ENCODE measurements at places on chromosomes 3 and 15.

DNA sequence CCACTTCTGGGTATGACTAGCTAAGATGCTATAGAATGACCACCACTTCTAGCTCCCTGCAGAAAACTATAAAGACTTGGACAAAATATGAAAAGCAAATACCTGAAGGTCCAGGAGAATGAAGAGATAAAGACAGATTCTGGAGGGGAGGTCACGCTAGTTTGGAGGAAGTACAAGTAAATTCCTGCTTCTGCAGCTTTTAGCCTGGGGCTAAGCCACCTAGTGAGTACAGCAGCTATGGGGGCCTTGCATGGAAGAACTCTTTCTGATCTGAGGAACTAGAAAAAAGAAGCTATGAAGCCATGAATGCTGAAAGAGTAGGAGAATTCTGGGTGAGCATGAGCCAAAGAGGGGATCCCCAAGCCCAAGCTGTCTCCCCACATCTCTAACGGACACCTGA is 29.8 kb downstream of the NRG4 start:
- DNase-seq, result no peak

- no peak for DNase-seq
These were observed 50.1 kb downstream of the HCN4 start for GRCh38 chr15:73318463-73319351.

DNA sequence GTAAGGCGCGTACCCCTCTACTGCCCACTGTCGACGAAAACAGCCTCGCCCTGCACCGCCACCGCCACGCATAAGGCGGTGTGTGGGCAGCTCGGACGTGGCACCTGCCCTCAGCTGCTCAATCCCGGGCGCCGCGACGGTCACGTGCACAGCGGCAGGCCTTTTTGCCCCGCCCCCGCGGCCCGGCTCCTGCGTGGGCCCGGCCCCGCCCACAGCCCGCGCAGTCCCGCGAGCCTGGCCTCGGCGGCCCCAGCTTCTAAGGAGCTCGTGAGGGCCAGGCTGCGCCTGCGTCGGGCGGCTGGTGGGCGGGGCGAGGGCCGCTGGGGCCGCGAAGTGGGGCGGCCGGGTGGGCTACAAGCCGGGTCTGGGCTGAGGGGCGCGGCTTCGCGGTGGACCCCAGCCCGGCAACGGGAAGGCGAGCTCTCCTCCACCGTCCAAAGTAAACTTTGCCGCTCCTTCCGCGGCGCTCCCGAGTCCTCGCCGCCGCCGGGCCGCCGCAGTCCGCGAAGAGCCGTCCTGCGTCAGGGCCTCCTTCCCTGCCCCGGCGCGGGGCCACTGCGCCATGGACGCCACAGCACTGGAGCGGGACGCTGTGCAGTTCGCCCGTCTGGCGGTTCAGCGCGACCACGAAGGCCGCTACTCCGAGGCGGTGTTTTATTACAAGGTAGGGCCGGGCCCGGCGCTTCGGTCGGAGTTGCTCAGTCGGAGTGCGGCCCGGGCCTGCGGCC is at the start of gene CAPN7:
Gene CAPN7, plus strand, starts transcription at position 313 of the 728 bp plus-strand sequence. Its CDS starts 250 bp downstream, at position 563.
- no peak for DNase-seq

DNA sequence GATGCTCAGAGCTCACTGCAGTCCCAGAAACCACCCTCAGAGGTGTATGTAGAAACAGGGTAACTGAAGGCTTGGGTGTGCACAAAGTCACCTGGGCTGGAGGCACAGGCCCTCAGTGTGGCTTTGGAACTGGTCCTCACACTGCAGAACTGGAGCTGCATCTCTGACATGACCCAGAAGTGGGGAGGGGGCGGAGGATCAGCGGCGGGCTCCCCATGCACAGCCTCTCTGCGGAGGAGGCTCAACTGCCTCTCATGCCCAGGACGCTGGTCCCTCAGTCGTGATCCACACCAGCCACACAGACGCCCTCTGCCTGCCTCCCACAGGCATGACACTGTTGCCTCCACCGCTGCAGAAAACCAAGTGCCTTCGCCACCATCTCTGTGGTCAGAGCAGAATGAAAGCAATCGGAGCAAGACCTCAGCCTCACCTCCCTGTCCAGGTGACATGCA is 73.7 kb downstream of the TM2D3 start:
- no peak for DNase-seq

- no peak for DNase-seq
These were observed 167.4 kb downstream of the NTRK3 start for GRCh38 chr15:88089024-88089620.

- DNase-seq, result no peak
These were observed 110.0 kb downstream of the ARNT2 start for GRCh38 chr15:80514071-80514780.

DNA sequence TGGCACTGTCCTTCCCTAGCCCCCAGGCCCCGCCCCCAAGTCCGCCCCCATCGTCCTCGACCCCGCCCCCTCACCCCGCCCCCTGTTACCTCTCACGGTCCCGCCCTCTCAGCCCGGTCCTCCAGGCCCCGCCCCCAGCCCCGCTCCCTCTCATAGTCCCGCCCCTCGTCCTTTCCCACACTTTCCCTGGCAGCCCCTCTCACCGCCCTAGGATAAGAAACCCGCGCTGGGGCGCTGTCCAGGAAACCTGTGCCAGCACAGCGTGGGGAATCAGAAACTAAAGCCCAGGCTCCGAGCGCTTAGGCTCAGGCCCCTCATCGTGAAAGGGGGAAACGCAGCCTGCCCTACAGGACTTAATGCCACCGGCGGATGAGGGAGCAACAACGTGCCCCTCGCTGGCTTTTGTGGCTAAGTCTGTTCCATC is 20.9 kb downstream of the TRPM1 start:
- DNase-seq, result no peak

DNA sequence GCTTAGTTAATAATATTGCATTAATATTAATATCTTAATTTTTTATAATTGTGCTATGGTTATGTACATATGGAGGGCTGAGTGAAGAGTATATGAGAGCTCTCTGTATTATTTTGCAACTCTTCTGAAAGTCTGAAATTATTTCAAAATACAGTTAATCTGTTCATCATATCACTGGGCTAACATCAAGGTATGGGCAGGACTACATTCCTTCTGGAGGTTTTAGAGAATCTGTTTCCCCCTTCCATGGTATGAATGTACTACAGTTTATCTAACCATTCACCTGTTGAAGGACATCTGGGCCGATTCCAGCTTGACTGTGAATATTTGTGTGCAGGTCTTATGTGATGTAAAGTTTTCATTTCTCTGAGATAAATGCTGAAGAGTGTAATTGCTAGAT is 5.1 kb downstream of the IL20RB start:
- no peak for DNase-seq

- DNase-seq, result no peak
These were observed 439.7 kb downstream of the NTRK3 start for GRCh38 chr15:87816811-87817210.

DNA sequence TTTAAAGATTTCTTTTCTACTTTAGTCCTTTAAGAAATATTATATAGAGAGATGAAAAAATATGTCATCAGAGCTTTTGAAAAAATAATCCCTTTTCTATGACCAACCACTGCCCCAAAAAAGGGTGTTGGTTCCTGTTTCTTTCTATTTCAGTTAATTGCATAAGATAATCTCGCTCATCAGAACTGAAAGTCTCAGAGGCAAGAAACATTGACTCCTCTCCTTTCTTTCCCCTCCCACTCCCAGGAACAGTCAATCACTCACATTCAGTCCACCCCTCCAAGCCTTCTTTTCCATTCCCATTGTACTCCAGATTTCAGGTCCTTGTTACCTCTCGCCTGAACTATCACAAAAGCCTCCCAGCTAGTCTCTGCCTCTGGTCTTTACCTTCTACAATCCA is 153.7 kb upstream of the ABI3BP start:
- no peak for DNase-seq

- DNase-seq, result no peak
These were observed 219.3 kb upstream of the PRICKLE2 start for GRCh38 chr3:64444490-64445108.

DNA sequence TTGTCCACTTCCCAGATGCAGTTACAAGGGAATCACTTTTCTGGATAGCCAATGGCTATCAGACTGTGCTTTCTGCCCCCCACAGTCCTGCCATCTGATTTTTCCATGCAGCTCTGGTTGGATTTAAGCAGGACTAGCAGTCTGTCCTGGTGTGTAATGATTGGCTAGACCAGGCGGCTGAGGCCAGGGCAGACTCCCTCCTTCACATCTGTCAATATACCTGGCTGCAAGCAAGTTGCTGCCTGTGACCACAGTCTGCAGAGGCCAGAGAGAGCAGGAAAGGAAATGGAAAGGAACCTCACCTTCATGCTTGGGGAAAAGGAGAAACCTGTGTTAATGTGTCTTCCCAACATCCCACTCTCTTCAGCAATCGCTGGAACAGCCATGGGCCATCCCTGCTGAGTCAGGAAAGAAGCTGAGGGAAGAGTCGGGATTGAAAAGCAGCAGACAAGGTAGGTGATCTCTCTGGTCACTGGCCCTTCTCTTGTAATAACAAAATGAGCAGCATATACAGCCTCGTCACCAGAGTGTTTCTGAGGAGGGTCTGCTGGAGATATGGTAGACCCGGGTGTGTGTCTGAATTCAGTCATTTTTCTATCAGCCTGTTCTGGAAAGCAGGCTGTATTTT is 126.7 kb upstream of the PHLDB2 start:
- DNase-seq, result no peak

- DNase-seq, result no peak
These were observed 9.8 kb upstream of the RHCG start for GRCh38 chr15:89506026-89506686.

DNA sequence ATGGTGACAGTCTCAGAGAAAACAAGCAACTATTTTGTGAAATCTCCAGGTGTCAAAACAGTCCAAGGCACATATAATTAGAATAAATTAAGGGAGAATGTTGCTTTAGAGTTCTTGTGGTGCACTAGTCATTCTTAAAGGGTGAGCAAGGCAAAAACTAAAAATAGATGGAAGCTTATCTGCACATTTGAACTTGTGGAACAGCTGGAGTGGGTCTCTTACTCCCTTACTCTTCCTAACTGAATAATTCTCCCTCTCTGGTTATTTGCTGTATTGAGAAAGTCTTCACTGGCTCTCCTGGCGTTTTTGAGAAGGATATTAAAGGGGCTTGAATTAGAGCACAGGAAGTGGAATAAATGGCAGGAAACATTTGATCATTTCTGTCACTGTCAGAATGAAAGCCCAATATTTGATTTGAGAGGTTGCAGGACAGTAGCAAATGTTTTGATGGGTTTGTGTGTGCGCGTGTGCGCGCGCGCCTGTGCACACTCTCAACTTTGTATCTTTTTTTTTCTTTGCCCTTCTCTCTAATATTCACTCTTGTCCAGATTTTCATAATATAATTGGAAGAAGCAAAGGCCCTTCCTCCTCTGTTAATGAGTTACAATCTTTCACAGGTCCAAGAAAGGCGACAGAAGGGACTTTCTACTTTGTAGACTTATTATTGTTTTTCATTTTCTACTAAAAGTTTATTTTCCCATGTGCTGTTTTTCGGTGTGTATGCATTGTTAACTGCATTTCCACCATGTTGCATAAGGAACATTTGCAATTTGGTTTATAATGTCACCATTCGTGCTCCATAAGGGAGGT is 40.9 kb downstream of the AKAP13 start:
- DNase-seq, result no peak

GRCh38 chr3:69116897-69117296 is 5.5 kb downstream of the LMOD3 start:
- no peak for DNase-seq

DNA sequence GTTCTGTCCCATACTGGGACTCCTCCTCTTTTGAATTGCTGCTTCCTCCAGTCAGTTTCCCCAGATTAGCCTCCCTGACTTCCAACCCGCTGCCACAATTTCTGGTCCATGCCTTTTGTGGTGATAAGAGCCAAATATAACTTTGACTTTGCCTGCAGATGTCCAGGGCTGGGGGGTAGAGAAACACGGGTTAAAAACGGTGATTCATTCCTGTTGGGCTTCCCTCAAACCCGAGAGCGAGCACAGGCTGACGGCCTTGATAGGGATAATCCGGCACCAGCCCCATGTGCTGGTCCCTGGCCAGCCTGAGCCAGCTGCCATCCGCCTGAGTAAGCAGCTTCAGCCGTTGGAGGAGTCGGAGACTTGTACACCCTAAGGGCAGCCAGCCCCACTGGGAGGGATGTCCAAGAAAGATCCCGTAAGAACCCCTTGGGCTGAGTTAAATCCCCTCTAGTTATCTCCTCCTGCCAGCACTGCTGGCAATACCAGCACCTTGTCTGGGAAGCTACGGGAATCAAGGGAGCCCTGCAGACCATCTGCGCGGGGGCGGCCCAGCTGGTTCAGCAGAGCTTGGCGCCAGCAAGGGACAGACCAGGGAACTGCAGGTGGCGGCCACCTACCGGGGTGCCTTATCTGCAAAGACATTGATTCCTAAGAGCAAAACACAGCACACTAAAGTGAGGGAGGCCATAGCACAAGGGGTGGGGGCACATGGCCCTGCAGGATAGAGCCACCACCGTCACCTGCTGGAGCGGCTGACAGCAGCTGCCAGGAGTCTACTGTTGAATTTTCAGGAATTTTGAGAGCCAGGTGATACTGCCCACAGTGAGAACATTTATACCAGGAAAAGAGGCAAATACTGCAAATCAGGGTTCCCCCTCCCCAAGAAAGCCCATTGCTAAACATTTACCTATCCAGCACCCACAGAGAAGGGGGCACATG is 18.1 kb downstream of the CSPG4 start:
- peak; percentile 15 for DNase-seq

DNA sequence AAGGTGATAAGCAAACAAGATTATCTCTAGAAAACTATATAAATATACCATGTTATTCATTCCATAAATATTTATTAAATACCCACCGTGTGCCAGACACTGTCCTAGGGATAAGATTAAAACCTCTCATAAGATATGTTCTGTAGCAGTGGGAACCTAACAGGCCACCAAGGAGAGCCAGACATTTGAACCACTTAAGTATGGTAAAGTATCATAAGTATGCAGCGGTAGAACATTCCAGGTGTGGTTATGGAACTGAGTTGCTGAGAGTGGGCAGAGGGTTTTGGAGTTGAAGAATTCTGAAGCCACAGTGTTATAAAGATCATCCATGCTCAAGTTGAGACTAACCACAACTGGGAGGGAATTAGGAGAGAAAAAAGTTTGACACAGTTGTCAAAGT is 14.7 kb downstream of the FILIP1L start:
- no peak for DNase-seq

GRCh38 chr3:186519021-186519658 is 25.0 kb downstream of the CRYGS start:
- no peak for DNase-seq
